Glomerular endothelial cell (primary cell): ENCODE measurements at places on chromosomes 2 and 18.

DNA sequence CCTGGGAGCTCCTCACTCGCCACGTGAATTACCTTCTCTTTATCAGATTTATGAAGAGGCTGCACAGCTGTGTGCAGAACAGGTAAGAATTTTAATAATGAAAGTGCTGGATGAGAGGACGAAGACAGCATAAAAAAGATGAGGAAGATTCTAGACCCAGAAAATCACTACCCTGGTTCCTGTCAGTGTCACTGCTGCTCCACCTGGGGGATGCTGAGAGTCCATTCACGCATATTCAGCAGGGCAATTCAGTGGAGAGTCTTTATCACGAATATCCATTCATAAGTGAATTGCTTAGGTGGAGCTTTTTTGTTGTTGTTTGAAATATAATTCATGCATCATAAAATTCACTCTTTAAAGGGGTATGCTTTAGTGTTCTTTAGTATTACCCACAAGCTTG lies 52.0 kb downstream of the MRPL33 start:
- DNase-seq = no peak

DNA sequence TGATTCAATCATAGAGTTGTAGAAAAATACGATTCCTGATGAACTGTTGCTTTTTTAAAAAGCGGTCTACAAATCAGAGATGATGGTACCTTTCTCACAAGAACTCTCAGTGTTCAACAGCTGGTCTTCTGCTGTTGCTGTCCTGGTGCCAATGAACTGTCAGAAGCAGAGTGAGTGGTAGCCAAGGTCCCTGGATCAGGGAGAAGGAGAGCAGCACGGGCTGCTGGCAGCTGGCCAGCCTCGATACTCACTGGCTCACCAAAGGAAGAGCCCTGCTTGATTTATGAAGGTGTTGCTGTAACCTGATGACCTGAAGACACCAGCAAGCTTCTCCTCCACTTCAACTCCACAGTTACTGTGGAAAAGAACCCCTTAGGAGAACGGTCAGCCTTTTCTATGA lies 300.8 kb upstream of the SOX11 start:
- no peak for DNase-seq

DNA sequence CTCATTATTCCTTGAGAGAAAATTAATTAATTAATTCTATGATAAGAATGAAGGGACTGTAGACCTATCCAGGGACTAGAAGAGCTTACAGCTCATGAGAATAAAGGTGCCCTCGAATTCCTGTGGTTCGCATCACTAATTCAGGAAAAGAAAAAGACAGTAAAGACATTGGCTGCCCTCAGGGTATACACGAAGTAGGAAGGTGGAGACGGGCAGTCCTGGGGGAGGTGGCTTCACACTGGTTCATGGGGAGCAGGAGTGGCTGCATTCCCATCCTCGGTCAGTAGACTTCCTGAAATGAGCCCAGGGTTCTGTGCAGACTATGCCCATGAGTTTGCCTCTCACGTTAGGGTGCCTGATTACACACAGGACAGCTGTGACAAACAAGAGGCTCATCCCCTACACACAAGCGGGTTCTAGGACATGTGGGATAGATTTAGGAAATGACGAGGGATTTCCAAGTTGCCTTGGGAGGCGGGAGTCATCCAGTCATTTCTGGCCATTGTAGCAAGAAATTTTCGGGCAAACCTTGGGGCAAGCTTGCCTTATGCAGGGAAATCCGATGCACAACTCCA lies 282.2 kb downstream of the CYP26B1 start:
- DNase-seq = no peak

DNA sequence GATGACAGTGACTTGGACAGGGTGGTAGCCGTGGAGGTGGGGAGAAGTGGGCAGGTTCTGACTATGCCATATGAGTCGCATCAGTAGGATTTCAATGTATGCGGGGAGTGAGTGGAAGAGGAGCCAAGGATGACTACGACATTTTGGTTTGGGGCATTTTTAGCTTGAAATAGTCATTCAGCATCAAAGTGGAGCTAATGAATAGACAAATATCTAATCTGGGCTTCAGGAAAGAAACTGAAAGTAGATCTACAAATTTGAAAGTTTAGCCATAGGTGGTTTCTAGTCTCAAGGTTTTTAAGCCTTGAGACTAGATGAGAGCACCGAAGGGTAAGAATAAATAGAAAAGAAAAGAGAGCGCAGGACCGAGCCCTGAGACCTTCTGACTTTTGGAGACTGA lies 58.3 kb downstream of the FEZ2 start:
- DNase-seq = no peak

DNA sequence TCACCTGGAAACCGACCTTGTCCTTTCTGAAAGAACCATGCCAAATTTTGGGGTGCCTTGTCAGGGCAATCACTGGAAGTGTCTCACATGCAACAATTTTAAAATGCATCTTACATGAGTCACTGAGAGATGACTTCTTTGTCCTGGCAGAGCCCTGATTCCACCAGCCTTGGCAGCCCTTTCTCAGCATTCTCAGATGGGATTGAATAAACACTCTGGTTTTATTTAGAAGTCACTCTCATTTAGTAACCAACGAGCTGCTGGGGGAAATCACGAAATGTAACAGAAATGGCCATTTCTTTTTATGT lies 3.8 kb upstream of the ATP8B1 start:
- DNase-seq = no peak

DNA sequence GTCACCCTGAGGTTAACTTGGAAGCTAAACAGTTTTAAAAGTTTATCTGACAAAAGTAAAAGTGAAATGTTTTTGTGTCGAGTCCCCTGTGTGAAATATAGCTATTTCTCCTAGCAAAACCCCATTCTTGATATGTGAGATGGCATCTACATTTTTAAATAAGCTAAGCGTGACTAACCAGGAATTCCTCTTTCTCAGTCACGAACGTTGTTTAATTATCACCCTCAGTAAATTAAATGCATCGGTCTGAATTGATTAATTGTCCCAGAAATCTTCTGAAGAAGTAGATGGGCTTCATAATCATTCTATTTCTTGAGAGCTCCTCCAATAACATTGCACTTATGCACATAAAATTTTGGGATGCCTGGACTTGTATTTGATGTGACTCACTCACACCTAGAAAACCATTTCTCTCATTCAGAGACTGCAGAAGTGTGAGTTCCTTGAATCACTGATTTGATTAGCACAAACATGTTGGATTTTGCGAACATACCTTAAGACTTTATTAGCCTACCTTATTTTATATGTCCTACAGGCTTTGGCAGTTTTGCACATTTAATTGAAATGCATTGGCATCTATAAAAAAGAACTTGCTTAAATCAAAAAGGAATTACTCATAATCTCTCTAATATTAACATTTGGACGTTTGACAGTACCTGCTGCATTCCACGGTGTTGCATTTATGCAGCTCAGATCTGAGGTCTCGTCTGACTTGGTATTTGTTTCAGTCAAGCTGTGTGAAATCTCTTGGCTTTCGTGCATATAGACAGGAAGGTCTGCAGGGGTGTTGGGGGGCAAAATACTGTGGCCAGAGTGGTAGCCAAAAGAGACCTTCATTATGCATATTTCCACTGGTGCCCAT lies 475.2 kb downstream of the EPHA4 start:
- no peak for DNase-seq

DNA sequence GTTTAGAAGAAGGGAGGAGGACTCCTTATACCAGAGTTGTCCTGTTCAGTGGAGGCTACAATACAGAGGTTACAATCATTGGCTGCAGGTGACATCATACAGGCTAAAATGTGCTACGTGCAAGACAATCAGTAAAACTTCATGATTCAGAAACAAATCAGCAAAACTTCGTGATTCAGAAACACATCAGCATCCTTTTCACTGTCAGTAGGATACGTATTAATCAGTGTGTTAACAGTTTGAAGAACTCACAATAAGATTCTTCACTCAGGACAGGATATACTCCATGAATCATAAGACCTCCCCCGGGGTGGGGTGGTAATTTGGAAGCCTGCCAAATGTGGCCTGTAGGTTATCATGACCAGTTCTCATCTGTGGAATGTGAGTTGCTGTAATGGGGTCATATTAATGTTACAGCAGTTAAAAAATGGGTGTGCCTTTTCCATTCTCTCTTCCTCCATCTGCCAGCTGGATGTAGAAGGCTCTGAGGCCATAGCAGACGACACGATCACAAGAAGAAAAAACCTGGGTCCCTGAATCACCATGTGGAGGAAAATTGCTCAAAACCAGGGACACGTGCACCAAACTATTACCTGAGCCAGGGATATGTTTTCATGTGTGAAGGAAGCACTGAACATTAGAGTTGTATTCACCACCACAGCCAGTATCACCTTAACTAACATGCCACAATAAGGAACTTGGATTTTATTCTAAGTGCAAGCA lies 134.8 kb upstream of the CREB1 start:
- DNase-seq = peak; percentile 98

DNA sequence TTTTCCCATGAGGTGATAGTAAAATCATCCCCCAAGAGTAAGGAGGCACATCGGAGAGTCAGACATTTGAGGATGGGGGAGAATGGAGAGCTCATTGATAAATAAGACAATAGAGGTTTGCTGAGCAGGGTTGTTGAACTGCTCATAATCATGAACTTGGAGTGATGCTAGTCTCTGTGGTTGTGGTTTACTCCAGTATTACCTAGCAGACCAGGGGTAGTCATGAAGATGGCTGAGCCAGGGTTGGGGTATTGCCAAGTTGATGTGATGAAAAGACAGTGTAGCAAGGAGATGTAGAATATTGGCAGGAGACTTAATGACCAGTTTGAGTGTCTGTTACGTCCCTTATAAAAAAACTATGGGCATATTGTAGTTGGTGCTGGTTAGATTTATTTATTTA lies 25.4 kb downstream of the CYBRD1 start:
- DNase-seq = no peak

- DNase-seq = no peak
Observed at GRCh38 chr2:3108710-3109702, 268.6 kb downstream of the EIPR1 start.

DNA sequence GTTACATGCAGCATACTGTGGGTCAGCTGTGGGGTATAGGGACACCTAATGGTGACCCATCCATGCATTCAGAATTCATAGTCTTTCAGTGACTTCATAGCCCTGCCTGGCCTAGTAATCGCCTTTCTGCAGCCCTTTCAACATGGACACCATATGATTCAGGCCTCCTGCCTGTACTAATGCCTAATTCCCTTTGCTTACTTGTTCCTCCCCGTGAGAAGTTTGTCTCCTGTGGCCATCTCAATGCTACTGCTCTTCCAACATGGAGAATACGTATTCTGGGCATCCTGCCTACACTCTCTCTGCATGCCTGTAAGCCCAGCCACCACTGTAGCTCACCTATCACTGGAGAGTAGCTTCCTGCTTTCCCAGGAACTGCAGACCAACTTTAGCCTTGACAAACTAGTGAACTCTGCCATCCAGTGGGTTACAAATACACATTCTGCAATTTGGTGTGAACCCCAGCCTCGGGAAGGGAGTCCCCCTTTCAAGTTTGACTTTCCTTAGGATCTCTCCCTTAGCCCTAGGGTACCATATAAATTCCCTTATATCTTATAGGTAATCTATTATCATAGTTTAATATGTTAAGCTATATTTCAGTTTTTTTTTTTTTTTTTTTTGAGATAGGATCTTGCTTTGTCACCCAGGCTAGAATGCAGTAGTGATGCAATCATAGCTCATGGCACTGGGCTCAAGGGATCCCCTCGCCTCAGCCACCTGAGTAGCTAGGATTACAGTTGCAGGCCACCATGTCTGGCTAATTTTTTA lies 22.3 kb downstream of the M1AP start:
- no peak for DNase-seq

- no peak for DNase-seq
Observed at GRCh38 chr18:3153107-3153704, 66.6 kb downstream of the MYOM1 start.

DNA sequence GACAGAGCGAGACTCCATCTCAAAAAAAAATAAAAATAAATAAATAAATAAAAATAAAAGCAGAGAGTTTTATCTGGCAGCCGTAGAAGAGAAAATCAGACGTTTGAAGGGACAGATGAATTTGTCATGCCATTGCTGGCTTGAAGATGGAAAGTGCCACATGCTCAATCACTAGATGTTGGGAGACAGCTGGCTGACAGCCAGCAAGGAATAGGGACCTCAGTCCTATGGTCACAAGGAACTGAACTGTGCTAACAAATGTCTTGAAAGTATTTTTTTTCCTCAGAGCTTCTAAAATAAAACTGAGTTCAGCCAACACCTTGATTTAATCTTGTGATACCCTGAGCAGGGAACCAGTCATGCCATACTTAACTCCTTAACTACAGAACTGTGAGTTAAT lies 65.4 kb downstream of the DTNA start:
- no peak for DNase-seq

DNA sequence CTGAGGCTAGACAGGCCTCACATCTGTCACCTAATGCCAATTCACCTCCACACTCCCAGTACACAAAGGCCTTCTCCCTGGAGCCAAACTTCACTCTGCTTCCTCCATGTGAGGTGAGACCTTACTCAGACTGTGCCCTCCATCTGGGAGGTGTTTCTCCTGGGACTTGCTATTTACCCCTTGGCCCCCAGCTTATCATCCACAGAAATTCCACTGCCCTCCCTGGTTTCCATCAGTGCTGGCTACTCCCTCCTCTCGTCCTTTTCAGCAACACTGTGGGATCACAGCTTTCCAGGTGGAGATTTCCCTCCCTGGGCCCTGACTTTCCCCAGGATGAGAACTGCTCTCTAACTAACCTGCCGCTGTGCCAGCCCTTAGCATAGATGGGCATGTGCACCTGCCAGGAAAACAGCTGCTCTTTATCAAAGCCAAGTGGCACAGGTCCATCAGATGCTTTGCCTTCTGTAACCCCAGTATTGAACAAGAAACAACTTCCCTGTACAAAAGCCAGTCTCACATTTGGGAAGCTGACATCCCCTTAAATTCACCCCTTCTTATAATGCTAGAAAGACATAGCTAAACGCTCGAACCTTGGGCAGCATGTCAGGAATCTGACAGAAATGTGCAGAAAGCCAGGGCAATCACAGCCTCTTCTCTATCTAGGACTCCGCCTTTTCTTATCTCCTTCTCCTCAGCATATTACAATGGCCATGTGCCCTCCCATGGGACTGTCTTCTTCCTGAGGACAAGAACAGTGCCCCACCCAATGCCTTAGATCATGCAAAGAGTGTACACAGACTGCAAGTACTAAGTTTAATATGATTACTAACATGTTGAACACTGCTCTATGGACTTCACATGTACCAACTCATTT lies 535.5 kb upstream of the ID2 start:
- DNase-seq = no peak

- DNase-seq = no peak
Observed at GRCh38 chr2:191188550-191189093, 37.8 kb upstream of the STAT4 start.

DNA sequence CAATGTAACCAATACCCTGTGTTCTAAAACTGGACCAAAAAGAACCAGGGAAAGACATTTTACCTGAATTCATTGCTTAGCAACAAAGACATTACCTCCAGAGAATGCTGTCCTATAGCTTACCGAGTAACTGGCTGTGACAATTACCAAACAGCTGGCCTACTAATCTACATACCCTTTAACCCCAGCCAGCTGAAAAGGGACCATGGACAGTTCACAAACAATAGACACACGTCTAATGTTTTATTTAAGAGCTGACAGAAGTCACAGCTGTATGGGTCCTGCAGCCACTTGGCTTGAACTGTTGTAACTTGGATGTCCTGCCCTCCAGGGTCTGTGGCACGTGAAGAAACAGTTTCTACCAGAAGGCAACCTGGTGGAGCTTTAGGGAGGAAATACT lies 130.1 kb upstream of the EFEMP1 start:
- no peak for DNase-seq

GRCh38 chr18:12301263-12302005 lies 6.6 kb upstream of the TUBB6 start:
- DNase-seq = no peak
